ENCODE measurements at places on chromosomes 7 and 10.

DNA sequence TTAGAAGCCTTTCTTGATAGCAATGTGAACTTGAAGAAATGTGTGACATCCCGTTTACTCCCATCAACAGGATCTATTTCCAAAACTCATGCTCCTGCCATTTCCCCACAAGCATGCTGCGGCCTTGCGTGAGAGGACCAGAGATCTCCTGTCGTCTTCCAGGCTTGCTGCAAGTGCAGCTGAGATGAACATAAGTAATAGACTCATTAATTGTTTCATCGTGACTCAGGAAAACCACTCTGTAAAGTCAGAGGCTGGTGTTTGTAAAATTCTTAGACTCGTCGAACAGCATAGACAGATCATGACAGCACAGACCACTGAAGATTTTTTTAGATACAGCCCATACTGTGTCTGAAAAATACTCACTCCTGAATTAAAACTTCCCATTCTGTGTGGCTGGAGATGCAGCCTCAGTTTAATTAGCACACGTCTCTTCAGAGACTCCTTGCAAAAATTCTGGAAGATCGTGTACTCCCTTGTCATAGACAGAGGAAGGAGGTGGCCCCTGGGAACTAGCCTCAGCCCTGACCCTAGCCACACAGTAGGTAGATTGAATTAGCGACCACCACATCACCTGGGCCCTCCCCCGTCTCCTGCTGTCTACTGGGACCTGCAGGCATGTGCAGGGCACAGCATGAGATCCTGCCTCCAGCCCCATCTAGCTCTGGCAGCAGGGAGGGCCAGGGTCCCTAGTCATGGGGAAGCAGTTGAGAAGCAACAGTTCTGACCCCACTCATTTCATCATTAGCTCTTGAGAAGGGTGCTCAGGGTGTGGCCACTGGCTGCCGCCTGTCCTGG, 226.0 kb downstream of the CELF2 start:
- DNase-seq: no peak

DNA sequence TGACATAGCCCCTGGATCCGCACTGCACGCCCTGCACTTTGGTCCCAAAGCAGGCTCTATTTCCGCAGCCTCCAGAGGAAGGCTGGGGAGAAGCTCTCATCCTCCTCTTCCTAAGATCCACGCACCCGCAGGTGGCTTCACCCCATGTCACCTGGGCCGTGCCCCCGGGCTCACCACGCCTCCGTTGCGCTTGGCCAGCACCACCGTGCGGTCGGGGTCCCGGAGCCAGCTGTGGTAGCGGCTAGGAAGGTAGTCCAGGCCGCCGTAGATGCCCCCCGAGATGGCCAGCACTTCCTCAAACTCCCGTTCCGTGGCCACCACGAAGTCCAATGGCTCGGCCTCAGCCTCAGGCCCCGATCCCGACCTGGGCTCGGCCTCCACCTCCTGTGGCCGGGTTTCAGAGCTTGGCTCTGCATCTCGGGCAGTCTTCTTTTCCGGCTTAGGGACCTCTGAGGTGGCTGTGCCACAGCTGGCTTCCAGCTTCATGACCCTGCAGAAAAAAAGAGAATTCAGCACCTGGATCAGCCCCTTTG, 5.7 kb downstream of the NAT16 start:
- DNase-seq: no peak

GRCh38 chr7:12470930-12471329, 67.3 kb upstream of the VWDE start:
- no peak for DNase-seq

DNA sequence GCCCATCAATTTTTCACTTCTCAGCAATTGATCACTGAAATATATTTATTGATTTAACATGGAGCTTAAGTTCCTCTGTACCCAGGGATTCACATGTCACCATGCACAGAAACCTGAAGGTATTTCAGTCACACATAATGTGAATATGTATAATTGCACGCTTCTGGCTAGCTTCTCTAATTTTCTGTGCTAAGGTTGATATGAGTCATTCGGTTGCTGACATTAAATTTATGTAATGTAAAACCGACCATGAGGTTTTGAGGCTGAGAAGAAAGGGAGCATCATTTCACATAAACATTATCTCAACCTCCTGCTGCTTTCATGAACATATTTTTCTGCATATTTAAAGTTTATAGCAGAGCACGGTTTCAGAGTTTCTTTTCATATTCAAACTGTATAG, 381.0 kb upstream of the TPK1 start:
- no peak for DNase-seq

- DNase-seq: no peak
Measured at GRCh38 chr10:86855513-86855912, 99.1 kb downstream of the BMPR1A start.

All from hematopoietic multipotent progenitor cell treated with erythropoietin and hydrocortisone succinate and interleukin-3 and kit ligand, for 17 days (in vitro differentiated cells).